Skeletal muscle cell (primary cell): ENCODE measurements at places on chromosomes 13 and 19.

GRCh38 chr13:33624740-33625139 lies 193.2 kb upstream of the RFC3 start:
- DNase-seq: no peak

GRCh38 chr13:70218618-70219017 lies 110.4 kb upstream of the KLHL1 start:
- DNase-seq: no peak

DNA sequence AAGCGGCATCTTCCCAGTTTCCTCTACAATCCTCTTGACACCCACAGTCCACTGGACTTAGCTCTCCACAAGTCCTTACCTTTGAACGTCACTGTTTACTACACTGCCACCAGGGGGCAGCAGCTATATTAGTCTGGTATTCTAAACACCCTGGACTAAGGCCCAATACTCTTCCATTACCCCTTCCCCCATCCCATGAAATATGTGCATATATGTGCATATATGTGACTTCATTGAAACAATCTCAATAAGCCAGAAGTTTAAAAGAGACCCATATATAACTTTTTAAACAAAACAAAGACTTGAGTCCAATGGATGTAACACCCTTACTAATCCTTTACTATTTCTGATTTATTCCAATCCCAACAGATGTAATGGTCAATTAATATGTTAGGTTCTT lies 15.5 kb downstream of the GGACT start:
- DNase-seq: peak; percentile 37

DNA sequence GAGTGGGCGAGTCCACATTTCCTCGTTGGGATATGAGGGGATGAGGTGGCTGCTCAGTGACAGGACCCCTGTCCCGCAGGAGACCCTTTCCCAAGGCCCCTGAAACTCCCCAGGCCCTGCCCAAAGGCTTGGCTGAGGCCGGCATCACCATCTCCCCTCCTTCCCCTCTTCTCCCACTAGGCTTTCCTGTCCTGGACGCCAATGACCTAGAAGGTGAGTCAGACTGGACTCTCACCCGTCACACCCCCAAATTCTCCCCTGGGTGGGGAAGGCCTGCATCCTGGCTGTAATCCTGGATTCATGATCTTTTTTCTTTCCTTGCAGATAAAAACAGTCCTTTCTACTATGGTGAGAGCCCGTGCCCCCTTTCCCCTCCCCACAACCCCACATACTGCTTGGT lies 5.3 kb downstream of the FXYD3 start:
- no peak for DNase-seq

DNA sequence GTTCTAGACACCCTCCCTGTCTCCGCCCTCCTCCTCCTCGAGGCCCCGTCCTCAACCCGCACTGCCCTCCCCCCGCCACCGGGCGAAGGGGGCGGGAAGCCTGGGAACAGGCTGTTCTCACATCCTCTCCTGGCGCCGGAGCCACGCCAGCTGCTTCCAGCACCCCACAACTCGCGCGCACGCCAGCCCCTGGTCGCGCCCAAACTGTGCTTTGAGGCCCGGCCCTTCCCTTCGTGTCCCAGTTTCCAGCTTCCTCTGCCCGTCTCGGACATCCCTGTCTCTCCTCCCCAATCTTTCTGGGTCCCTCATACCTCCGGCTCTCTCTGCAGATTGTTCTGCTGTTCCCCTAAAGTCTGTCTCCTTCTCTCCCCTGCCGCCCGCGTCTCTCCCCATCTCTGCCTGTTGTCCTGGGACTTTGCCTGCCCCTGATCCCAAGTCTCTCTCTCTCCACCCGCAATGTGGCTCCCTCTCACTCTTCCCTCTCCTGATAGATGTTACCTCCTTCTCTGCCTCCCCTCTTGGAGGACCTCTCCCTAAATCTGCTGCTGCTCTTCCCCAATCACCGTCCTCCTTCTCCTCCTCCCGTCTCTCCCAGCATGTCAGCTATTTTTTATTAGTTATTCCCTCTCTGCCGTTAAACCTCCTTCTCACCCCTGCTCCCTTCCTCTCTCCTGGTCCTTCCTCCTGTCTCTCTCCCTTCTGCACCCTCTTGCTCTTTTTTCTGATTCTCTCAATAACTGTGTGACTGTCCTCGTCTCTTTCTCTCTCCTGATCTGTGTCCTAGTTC lies 14.2 kb downstream of the DPF1 start:
- peak; percentile 29 for DNase-seq

DNA sequence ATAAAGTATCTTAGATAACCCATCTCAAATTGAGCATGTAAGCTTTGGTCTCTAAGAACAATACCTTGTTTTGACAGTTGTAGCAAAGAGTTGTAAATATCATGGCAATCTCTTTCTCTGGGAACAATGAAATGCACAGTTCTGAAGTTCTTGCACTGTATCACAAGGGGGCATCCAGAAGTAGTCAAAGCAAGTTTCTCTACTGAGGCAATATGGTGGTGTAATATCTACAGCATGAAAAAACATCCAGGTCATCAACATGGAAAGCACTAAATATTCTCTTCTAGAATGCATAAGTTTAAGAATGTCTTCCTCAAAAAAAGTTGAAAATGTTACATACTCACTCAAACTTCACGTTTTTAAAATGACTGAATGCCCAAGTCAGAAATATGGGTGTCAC lies 19.6 kb downstream of the MTMR6 start:
- no peak for DNase-seq

DNA sequence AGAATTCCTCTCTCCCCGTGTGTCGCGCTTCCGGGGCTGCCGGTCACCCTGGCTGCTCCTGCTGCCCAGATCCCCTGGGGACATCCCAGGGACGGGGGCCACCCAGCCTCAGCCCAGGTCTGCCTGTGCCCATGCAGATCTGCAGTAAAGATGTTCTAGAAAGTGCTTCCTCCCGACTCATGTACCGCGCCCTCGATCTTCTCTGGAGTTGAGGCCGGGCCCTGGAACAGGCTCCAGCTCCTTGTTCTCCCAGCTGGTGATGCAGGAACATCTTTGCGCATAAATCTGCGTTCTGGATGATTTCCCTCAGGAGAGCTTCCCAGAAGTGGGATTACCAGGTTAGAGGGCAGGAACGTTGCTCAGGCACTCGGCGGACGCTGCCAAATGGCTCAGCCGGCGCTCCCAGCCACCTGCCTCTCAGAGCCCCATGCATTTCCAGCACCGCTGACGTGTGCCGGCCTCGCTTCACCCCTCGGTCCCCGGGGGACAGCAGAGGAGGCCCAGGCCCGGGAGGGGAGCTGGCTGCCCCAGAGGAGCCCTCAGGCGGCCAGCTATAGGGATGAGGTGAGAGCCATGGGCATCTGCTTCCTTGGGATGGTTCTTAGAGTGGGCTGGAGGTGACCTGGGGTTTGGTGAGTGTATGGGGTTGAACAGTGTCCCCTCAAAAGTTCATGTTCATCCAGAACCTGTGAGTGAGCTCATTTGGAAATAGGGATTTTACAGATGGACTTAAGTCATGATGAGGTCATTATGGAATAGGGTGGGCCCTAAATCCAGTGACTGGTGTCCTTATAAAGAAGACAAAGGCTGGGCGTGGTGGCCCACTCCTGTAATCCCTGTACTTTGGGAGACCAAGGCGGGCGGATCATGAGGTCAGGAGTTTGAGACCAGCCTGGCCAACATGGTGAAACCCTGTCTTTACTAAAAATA lies 42.6 kb downstream of the CRTC1 start:
- peak; percentile 33 for DNase-seq

DNA sequence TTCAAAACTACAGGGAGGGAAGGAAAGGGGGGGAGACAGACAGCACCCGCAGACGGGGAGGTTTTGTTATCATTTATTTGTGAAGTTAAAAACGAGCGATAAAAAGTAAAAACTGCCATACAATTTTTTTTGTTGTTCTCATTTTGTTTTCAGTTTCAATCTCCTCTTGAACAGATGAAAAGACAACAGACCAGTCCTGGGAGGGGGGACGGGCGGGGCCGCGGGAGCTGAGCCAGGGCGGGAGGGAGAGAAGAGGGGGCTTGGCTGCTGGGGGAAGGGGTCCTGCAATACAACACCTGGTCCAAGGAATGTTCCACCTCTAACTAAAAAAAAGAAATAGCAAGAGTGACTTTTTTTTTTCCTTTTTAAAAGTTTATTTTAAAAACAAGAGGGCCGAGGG lies 11.3 kb downstream of the KHSRP start:
- no peak for DNase-seq

DNA sequence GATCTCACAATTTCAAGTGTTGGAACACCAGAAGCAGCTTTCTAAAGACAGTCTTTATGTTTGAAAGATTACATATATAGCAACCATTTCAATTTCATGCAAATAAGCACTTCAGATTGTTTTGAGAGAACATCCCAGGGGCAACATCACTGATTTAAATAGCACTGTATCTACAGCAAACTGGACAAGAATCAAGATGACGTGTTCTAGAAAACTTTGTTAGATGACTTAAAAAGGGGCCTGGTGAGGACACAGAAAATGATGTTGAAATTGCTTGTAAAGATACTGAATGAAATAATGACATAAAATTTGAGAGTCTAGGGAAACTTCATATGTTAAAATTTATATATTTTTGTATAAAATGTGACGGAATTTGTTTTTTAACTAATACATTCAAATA lies 277.1 kb downstream of the KLF12 start:
- DNase-seq: peak; percentile 64

GRCh38 chr13:75902166-75903104 lies 266.3 kb downstream of the LMO7 start:
- DNase-seq: no peak

- no peak for DNase-seq
Measured at GRCh38 chr13:111115061-111115964, at the start of gene ARHGEF7. TSS of gene ARHGEF7 (plus strand) at chr13:111115310. CDS start at chr13:111115527, 217 bp downstream.

DNA sequence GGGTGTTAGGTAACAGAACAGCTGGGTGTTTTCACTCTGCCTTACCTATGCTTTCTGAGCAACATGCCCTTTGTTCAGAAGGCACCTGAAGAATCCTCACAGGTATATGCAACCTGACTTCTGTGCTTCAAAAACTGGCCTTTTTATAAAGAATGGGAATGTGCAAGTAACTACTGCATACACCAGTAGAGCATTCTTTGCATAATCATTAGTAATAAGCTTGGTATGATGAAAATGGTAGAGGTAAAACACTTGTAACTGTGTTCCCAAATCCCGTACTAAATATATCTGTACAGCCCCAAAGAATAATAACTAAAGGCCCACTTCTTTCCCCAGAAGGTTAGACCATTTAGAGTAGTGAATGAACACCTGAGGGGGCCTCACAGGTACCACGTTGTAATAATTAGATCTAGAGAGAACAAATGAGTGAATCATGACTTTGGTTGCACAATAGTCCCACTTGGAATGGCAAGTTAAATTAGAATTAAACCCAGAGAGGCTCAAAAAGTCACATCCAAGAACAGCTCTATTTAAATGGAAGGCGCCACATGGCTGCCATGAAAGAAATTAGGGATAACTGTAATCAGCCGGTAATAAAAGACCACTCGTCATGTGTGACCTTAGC lies 413.9 kb downstream of the KLF12 start:
- no peak for DNase-seq

GRCh38 chr13:41568972-41569351 lies 111.6 kb downstream of the RGCC start:
- peak; percentile 52 for DNase-seq

DNA sequence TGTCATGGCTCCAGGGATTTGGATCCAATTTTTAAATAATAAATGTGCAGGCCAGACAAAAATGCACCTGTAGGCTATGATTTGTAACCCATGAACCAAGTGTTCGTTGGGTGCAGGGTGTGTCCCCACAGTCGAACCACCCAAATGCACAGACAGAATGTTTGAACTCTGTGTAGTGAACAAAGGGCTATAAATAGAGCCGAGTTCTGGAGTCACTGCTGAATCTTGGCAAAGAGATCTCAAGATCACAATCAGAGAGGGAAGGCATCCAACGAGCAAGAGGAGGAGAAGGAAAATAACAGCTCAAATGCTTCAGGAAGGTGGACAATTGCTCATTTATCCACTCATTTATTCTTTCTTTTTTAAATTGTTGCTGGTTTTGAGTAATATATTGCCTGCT lies 547.9 kb downstream of the FGF9 start:
- no peak for DNase-seq

DNA sequence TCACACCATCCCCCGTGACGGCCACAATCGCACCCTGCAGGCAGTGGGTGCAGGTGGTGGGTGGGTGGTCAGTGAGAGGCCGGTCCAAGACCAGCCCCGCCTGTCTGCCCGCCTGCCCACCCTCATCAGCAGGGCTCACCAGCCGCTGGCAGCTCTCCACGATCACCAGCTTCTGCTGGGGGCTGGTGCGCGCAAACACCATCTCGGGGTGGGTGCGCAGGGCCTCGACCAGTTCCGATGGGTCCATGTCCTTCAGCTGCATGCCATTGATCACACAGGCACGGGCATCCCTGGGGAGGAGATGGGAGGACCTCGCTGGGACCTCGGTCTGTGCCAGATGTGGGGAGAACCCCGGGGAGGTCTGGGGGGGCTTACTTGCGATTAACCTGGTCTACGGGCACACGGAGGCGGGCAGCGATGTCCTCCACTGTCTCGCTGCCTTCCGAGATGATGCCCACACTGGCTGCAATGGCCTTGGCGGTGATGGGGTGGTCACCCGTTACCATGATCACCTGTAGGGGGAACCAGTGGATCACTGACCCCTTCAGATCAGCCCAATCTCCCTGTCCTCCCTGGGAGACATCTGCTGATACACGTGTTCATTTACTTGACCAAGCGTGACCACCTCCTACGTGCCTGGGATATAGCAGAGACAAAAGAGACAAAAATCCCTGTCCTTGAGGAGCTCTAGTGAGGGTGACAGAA lies 8.0 kb downstream of the ATP4A start:
- no peak for DNase-seq

GRCh38 chr13:46341112-46341711 lies 45.8 kb downstream of the RUBCNL start:
- peak; percentile 82 for DNase-seq

- DNase-seq: peak; percentile 54
Measured at GRCh38 chr19:57613941-57614743, at the start of gene ZNF134. TSS of gene ZNF134 (plus strand) at chr19:57614242. CDS start at chr19:57619469, 5,227 bp downstream.

- DNase-seq: no peak
Measured at GRCh38 chr13:99126821-99127220, 73.8 kb upstream of the UBAC2 start.

DNA sequence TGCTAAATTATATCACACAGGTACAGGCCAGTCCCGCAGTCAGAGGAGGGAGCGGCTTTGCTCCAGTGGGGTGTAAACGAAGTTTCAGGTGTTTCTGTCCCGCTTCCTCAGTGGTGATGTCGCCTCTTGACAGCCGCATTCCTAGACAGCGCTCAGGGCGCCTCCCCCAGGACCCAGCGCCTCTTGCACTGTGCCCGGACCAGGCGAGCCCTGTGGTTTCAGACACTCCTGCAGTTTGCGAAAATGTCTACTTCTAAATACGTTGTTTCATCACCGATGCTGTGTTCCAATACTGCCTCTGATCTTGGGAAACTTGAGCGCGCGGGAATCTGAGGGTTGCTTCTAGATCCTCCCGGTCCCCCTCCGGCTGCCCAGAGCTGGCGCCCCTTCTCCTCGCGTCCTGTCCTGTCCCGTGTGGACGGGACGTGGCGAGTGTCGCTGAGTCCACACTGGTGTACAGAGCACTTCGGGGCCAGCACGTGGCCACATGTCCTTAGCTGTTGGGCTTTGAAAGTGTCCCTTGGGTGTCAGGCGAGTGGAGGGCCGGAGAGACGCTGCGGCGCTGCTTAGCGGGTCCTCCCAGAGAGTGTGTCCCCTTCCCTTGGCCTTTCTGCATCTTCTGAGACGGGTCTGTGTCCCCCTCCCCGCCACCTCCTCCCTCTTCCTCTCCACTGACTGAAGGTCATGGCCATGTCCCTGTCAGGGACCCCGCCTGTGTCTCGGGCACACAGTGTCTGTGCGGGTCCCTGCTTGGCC lies 14.6 kb upstream of the RPS15 start:
- DNase-seq: no peak
